ENCODE measurements at places on chromosomes 11 and 22.

- DNase-seq: no peak
Observed at GRCh38 chr11:86181379-86181778, 63.2 kb upstream of the EED start.

DNA sequence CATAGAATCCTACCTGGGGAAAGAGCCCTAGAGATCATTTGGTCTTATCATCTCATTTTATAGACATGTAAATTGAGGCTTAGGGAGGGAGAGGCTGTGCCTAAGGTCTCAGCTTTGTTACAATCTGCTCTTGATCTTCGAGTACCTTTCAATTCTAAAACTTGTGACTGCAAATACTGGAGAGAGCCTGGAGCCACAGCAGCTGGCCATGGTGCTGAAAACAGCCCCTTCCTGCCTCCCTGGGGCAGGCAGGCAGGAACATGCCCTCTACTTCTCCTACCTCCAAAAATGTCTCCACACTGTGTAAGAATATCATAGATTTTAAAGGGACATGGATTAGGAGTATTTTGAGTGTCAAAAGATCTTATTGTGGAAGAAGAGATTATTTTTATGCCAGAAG is 52.2 kb downstream of the C22orf42 start:
- peak; percentile 28 for DNase-seq

DNA sequence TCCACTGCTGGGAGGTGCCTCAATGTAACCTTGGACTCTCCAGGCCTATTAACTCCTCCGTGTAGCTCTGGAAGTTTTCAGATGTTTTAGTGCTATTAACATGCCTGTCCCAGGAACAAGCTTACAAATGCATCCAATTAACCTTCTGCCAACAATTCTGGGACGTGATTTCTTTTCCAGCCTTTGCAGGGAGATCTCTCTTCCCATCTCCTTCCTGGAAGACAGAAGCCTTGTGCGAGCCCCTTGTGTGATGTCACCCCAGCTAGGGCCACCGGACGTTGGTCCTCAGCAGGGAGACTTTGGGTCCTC is 47.7 kb upstream of the SYT7 start:
- no peak for DNase-seq

GRCh38 chr22:31603574-31603973 is 58.4 kb downstream of the PISD start:
- DNase-seq: no peak
